Esophagus muscularis mucosa (tissue), 4 donors: ENCODE measurements at places on chromosomes 7 and 10. TPM values are rescaled to one million over a fixed set of nuclear protein-coding genes. Genes with fewer than 3 reads are reported as not detected.

Gene WDFY4
- 5.8 TPM for total RNA-seq

Gene LFNG
- total RNA-seq = 9.6 TPM

Gene ANKRD61
- total RNA-seq = not detected

Gene ELOVL3
- not detected for total RNA-seq

Gene ACTL6B
- not detected for total RNA-seq

Gene EBLN1
- total RNA-seq = not detected

Gene DNAJC12
- 4.1 TPM for total RNA-seq

Gene ERVW-1
- not detected for total RNA-seq

Gene FGF8
- total RNA-seq = not detected

Gene SP8
- total RNA-seq = not detected

Gene TRPV5
- 0.17 TPM for total RNA-seq

Gene CALHM3
- total RNA-seq = not detected

Gene SMKR1
- total RNA-seq = not detected

DNA sequence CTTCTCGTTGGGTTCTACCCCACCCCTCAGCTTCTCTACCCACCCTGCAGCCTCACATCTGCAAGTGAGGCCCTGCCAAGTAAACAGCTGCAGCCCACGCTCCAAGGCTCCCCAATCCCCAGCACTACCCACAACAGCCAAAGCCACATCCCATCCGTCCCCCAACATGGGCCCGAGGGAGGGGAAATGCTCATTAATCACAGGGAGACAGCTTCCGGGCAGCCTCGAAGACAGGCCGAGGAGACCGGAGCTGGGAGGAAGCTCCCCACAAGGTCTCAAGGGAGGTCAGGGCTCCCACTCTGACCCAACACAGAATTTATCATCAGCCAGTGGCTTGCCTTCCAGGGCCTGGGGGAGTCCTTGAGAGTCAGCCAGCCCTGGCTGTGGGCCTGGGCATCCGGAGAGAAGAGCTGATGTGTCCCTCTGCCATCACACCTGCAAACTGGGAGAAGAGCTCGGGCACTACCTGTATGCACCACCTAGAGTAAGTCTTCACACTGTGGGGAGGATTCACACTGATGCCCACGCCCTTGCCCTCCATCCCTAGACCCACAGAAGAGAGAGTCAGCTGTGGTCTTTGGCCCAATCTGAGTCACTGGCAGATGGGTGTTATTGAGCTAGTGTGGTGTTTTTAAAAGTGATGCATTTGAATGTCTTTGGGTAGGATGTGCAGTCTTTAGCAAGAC lies 115.5 kb upstream of the ZMIZ1 start:
- peak overlapping the region; percentile 60 for H3K27ac ChIP-seq
- H3K4me3 ChIP-seq = no peak overlapping the region
- no peaks in the 10 kb centered on the region for H3K27me3 ChIP-seq
- no peak for DNase-seq

DNA sequence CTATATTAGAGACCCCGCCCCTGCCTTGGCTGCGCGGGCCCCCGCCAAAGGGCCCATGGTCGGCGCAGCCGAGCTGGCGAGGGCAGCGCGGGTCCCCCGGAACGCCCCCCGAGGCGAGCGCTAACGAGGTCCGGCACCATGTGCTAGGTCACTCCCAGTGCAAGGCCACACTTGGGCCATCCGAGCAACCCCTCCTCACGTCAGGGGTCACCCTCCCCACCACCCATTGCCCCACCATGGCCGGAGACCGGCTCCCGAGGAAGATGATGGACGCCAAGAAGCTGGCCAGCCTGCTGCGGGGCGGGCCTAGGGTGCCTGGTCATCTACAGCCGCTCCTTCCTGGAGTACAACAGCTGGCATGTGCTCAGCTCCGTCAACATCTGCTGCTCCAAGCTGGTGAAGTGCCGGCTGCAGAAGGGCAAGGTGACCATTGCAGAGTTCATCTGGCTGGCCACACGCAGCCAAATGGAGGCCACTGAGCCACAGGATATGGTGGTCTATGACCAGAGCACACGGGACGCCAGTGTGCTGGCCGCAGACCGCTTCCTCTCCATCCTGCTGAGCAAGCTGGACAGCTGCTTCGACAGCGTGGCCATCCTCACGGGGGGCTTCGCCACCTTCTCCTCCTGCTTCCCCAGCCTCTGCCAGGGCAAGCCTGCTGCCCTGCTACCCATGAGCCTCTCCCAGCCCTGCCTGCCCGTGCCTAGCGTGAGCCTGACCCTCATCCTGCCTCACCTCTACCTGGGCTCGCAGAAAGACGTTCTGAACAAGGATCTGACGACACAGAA lies 12.4 kb upstream of the SEC24C start:
- peaks cover 41% of the 10 kb centered on the region for H3K4me1 ChIP-seq
- H3K4me3 ChIP-seq = peak overlapping the region; percentile 73
- H3K27ac ChIP-seq = peak overlapping the region; percentile 93

DNA sequence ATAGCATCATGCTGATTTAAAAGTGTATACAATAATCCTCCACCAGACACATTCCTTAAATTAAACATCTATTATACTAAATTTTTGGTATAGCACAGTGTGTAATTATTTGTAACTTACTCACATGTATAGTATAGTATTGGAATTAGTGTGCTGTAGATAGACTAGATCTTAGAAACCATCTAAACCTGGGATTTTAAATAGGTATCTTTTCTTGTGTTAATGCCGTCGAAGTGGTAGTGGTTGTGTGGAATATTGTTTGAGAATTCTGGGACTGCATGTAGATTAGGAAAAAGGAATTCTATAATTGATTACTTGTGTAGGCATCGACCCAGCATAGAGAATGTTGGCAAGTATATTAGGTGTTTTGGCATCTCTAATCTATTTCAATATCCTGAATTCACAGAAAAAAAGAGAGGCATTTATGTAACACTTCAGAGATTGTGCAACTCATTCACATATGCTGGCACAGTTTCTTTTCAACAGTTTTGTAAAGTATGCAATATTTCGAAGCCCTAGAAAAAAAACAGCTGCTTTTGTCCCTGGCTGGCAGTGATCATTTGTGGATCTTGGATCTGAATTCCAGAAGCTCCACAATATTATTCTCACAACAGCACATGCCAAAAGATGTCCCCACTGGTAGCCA lies 145.5 kb upstream of the AGR3 start:
- H3K27me3 ChIP-seq = no peaks in the 10 kb centered on the region
- no peak overlapping the region for H3K27ac ChIP-seq
- DNase-seq = no peak
- H3K4me1 ChIP-seq = no peaks in the 10 kb centered on the region
- no peak overlapping the region for H3K4me3 ChIP-seq

DNA sequence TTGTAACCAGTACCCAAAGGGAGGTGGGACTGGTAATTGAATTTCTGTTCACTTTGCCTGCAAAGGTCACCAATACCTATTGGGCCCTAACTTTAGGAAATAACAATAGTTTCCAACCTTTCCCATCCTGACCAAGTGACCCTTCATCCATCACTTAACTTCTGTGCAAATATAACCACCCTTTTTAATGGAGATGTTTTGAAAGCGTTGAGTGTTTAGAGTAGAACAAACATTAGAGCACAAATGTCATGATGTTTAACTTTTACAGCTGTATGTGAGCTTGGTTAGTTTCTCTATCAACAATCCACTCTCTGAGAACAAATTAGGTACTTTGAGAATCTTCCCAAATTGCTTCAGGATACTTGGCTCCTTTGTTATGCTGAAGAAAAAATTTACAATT lies 66.4 kb downstream of the MET start:
- H3K27ac ChIP-seq = no peak overlapping the region
- no peak overlapping the region for H3K4me3 ChIP-seq
- DNase-seq = no peak
- no peaks in the 10 kb centered on the region for H3K36me3 ChIP-seq

- no peaks in the 10 kb centered on the region for H3K27me3 ChIP-seq
- H3K36me3 ChIP-seq = no peaks in the 10 kb centered on the region
- no peaks in the 10 kb centered on the region for H3K4me1 ChIP-seq
- H3K27ac ChIP-seq = no peak overlapping the region
These were observed 325.1 kb downstream of the PTPRN2 start for GRCh38 chr7:158262284-158263109.

- no peak for DNase-seq
- H3K27me3 ChIP-seq = no peaks in the 10 kb centered on the region
- no peaks in the 10 kb centered on the region for H3K36me3 ChIP-seq
- H3K27ac ChIP-seq = no peak overlapping the region
- H3K4me1 ChIP-seq = no peaks in the 10 kb centered on the region
These were observed 70.6 kb downstream of the MALRD1 start for GRCh38 chr10:19119191-19119590.

- no peak for DNase-seq
- H3K4me3 ChIP-seq = no peak overlapping the region
- no peaks in the 10 kb centered on the region for H3K27me3 ChIP-seq
- peaks cover 11% of the 10 kb centered on the region for H3K4me1 ChIP-seq
These were observed 3.1 kb downstream of the PALS2 start for GRCh38 chr7:24576171-24577025.

DNA sequence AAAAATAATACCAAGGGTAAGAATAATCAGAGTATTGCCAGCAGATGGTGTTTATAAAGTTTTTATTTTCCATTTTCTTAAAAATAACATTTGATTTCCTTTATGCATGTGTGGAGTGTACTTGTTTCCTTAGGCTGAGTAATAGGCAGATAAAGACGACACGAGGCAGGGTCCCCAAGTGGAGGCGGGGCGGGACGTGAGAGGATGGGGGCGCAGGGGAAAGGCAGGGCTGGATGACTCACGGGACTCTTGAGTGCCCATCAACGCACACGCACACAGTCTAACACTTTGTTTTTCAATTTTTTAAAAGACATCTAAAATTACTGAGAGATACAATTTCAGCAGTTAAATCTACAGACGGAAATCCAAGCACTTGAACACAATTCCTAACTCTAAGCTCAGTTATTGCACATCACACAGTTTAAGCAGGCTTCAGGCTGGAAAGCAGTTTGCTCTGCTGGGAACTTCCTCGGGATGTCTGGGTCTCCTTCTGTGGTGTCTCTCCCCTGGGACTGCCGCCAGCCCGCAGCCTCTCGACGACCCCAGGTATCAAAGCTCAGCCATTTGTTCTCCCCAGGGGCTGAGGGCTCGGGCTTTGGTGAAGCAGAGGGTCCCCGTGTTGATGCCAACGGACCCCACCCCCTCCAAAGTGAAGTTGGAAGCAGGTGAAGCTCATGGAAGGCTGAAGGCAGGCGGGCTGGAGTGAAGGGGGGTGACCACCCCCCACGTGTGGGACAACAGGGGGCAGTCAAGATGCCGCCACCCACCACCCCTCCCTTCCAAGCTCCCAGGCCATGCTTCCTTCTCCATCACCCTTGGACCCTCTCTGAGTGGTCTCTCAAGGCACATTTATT lies 29.1 kb downstream of the SPOCK2 start:
- H3K4me3 ChIP-seq = no peak overlapping the region
- no peaks in the 10 kb centered on the region for H3K27me3 ChIP-seq

GRCh38 chr7:139629392-139630082 lies 106.1 kb downstream of the CLEC2L start:
- no peak overlapping the region for H3K4me3 ChIP-seq
- no peak overlapping the region for H3K27ac ChIP-seq
- no peaks in the 10 kb centered on the region for H3K4me1 ChIP-seq
- H3K27me3 ChIP-seq = no peaks in the 10 kb centered on the region
- DNase-seq = no peak

DNA sequence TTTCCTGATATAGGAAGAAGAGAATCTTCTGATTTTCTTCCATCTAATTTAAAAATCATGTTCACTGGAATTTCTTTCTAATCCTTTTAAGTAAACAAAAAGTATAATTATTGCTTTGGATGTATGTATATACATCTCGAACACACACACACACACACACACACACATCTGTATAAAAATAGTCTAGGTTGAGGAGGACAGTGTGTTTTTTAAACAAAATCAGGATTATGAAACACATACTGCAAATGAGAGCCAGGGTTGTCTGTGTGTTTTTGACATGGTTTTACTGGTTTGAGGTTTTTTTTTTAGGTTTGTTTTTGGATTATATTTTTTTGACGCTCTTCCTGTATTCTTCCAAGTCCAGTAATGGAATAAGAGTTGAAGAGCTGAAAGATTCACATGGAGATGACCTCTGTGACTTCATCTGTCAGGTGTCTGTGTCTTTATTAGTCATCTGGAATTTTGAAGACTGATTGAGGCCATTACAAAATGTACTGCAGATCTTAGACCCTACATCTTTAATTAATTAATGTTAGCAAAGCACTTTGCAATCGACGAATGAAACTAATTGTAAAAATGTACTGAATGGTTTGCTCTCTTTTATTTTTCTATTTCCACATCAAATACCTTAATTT lies 237.1 kb downstream of the SUGCT start:
- no peak for DNase-seq
- H3K4me1 ChIP-seq = no peaks in the 10 kb centered on the region
- no peaks in the 10 kb centered on the region for H3K27me3 ChIP-seq
- H3K4me3 ChIP-seq = no peak overlapping the region

DNA sequence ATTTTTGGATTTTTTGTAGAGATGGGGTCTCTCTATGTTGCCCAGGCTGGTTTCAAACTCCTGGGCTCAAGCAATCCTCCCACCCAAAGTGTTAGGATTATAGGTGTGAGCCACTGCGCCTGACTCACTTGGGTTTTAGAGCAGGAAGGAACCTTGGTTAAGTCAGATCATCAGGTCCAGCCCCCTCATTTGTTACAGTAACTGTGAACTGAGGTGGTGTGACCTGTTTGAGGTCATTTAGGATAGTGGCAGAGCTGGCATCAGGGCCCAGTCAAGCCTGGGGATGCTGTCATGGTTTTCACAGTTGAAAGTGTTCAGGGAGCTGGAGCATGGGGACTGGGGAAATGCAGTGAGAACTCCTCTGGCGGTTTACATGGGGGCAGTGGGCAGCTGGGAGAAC lies 159.6 kb downstream of the TAX1BP1 start:
- no peak overlapping the region for H3K4me3 ChIP-seq
- no peaks in the 10 kb centered on the region for H3K27me3 ChIP-seq
- DNase-seq = no peak
- no peak overlapping the region for H3K27ac ChIP-seq

- H3K27ac ChIP-seq = peak overlapping the region; percentile 91
- DNase-seq = peak; percentile 95
- H3K27me3 ChIP-seq = no peaks in the 10 kb centered on the region
- no peaks in the 10 kb centered on the region for H3K36me3 ChIP-seq
These were observed 21.7 kb upstream of the PFKP start for GRCh38 chr10:3045471-3046209.

DNA sequence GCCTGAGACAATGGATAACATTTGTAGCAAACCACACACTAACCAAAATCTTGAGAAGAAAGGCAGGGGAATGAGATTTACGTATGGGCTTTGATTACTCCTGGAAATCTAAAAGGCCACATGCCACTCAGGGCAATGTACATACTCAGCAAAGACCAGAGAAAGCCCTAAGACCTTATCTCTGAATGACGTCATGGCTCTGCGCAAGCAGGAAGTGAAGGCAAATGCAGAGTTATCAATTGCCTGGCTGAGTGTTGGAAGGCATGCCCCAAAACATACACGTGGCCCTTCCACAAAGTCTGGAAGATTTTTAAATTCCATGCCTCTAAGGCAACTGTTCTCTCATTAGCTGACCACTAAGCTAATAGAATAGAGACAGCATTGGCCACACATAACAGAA lies 90.9 kb upstream of the NRBF2 start:
- H3K4me3 ChIP-seq = no peak overlapping the region
- no peaks in the 10 kb centered on the region for H3K27me3 ChIP-seq
- H3K27ac ChIP-seq = no peak overlapping the region
- H3K36me3 ChIP-seq = no peaks in the 10 kb centered on the region
- no peaks in the 10 kb centered on the region for H3K4me1 ChIP-seq
- DNase-seq = no peak

GRCh38 chr10:71644307-71645180 lies 75.0 kb downstream of the C10orf105 start:
- no peak overlapping the region for H3K27ac ChIP-seq
- H3K4me3 ChIP-seq = no peak overlapping the region
- H3K4me1 ChIP-seq = peaks cover 19% of the 10 kb centered on the region
- H3K27me3 ChIP-seq = no peaks in the 10 kb centered on the region
